ENCODE measurements at places on chromosomes 6 and 20.

DNA sequence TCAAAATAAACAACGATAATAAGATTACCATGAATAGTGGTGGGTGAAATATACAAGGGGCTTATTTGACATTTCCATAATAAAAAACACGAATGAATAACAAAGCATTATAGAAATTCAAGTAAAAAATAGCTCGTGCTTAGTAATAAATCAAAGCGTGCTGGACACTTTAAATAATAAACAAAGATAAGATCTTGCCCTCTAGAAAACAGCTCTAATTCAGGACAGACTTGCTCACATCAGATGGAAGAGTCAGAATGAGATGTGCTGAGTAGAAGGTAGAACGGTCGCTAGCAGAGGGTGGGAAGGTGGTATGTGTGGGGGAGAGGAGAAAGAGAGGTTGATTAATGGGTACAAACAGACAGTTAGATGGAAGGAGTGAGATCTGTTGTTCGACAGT is 27.3 kb downstream of the PSMB1 start:
- H3K27me3 ChIP-seq, result no peaks in the 10 kb centered on the region
- H3K27ac ChIP-seq, result no peak overlapping the region
- peaks cover 24% of the 10 kb centered on the region for H3K4me1 ChIP-seq
- no peaks in the 10 kb centered on the region for H3K36me3 ChIP-seq

- no peaks in the 10 kb centered on the region for H3K27me3 ChIP-seq
- H3K36me3 ChIP-seq, result no peaks in the 10 kb centered on the region
- peaks cover 18% of the 10 kb centered on the region for H3K4me1 ChIP-seq
- DNase-seq, result no peak
- H3K27ac ChIP-seq, result no peak overlapping the region
Measured at GRCh38 chr6:162372106-162372505, 355.5 kb downstream of the PRKN start.

DNA sequence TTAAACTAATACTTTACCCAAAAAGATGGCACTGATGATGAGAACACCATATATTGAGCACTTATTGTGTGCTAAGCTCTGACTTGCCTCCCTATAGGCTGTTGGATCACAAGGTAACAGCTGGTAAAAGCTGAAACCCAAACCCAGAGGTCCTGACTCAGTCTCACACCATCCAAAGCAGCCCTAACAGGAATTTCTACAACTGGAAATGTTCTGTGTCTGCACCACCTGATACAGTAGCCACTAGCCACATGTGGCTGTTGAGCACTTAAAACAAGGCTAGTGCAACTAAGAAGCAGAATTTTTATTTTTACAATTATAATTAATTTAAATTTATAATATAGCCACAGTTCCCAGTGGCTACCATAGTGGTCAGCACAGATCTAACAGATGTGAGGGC is 15.6 kb upstream of the MATN4 start:
- no peak overlapping the region for H3K27ac ChIP-seq
- peaks cover 4% of the 10 kb centered on the region for H3K4me1 ChIP-seq
- no peak for DNase-seq

GRCh38 chr6:153872946-153873345 is 166.1 kb upstream of the OPRM1 start:
- no peak for DNase-seq
- no peaks in the 10 kb centered on the region for H3K27me3 ChIP-seq
- no peak overlapping the region for H3K27ac ChIP-seq
- no peaks in the 10 kb centered on the region for H3K4me1 ChIP-seq

DNA sequence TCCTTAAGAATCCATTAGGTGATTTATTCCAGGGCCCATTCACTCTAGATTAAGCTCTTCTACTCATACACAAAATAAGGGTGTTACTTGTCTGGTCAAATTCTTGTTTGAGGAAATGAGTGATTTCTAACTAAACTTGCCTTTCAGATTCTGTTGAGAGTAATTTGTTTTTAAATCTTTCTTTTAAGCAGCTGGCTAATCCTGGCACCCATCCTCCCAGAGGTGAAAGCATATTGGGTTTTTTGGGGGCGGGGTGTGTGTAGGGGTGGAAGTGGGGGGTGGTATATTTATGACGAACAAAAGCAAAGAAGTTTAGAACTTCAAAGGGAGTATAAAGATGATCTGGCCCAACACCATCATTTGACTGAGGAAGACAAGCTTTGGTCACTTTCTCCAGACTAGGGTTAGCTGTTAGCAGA is 94.7 kb downstream of the RTN4IP1 start:
- no peak overlapping the region for H3K27ac ChIP-seq
- no peak for DNase-seq
- no peak overlapping the region for H3K4me3 ChIP-seq
- H3K27me3 ChIP-seq, result no peaks in the 10 kb centered on the region
- H3K4me1 ChIP-seq, result no peaks in the 10 kb centered on the region
- H3K36me3 ChIP-seq, result no peaks in the 10 kb centered on the region

GRCh38 chr6:77040568-77041195 is 422.6 kb downstream of the HTR1B start:
- no peaks in the 10 kb centered on the region for H3K36me3 ChIP-seq
- no peak overlapping the region for H3K27ac ChIP-seq
- no peak overlapping the region for H3K4me3 ChIP-seq
- H3K27me3 ChIP-seq, result no peaks in the 10 kb centered on the region
- H3K4me1 ChIP-seq, result no peaks in the 10 kb centered on the region
- DNase-seq, result no peak

DNA sequence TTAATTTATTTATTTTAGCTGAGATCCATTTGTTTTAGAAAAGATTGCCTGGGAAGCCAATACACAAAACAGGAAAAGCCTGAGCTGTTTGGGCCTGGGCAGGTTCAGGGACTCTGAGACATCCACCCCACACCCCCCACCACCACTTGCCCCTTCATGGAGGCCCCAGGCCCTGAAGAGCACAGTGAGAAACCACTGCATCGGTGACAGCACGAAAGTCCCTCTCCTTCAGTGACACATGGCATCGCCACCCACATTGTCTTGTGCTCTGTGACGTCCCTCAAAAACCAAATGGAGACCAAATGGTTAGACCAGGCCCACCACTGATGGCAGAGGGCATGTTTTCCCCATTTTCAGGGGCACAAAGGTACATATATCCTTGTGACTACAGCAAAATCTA is 106.4 kb downstream of the SYNDIG1 start:
- H3K27ac ChIP-seq, result no peak overlapping the region
- H3K36me3 ChIP-seq, result no peaks in the 10 kb centered on the region
- H3K4me3 ChIP-seq, result no peak overlapping the region
- H3K27me3 ChIP-seq, result no peaks in the 10 kb centered on the region
- no peaks in the 10 kb centered on the region for H3K4me1 ChIP-seq

DNA sequence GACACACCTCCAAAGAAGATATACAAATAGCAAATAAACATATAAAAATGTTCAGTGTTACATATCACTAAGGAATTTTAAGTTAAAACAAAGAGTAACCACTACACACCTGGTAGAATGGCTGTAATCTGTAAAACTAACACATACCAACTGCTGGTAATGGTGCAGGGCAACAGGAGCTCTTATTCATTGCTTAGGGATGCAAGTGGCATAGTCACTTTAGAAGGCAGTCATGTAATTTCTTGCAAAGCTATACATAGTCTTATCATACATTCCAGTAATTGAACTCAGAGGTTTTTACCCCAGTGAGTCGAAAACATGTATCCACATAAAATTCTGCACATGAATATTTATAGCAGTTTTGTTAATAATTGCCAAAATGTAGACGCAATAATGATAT is 906.8 kb upstream of the CITED2 start:
- no peaks in the 10 kb centered on the region for H3K27me3 ChIP-seq
- H3K4me3 ChIP-seq, result no peak overlapping the region
- no peak overlapping the region for H3K27ac ChIP-seq
- no peaks in the 10 kb centered on the region for H3K36me3 ChIP-seq
- DNase-seq, result no peak

DNA sequence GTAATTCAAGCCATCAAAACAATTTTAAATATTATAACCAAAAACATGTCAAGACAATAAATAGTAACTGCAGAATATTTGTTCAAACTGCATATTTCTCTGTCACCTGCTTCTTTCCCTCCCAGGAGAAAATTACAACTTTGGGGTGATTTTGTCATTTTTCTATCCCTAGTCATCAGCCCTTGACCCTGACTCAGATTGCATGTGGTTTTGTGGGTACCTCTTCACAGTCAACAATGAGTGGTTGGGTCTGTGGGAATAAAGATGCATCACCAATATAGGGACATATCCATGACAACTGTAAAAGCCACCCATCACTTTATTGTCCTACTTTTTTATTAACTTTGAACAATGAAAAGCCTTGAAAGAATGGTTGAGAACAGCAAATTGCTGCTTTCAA is 7.3 kb downstream of the COL10A1 start:
- H3K4me3 ChIP-seq, result no peak overlapping the region
- H3K27me3 ChIP-seq, result no peaks in the 10 kb centered on the region
- no peak for DNase-seq
- peaks cover 24% of the 10 kb centered on the region for H3K36me3 ChIP-seq
- H3K4me1 ChIP-seq, result no peaks in the 10 kb centered on the region

GRCh38 chr6:30483677-30484279 is 5.5 kb upstream of the HLA-E start:
- no peak overlapping the region for H3K27ac ChIP-seq
- peaks cover 73% of the 10 kb centered on the region for H3K27me3 ChIP-seq
- H3K4me1 ChIP-seq, result no peaks in the 10 kb centered on the region
- H3K4me3 ChIP-seq, result no peak overlapping the region
- no peaks in the 10 kb centered on the region for H3K36me3 ChIP-seq
